T-helper 1 cell (primary cell): ENCODE measurements at places on chromosomes 5 and 9.
A peak's percentile ranks its signal among the peaks of the same experiment; 100 is the strongest.

DNA sequence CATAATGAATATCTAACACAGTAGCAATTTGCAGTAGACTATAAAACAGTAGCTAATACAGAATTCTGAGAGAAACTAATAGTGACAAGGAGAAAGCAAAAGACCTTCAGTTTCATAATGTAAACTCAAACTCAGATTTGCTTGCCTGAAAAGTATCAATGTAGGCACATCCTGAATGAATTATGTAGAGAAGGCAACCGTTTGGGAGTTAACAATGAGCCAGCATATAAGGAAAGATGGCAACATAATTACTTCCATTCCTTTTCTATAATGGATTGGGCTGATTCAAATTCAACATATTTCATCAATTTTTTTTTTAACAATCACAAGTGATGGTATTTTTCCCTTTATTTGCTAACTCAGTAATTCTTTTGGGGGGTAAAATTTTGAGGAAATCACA lies 261.6 kb downstream of the SEMA5A start:
- DNase-seq, result no peak

- DNase-seq, result no peak
Measured at GRCh38 chr9:526904-527591, 312.4 kb downstream of the DOCK8 start.

DNA sequence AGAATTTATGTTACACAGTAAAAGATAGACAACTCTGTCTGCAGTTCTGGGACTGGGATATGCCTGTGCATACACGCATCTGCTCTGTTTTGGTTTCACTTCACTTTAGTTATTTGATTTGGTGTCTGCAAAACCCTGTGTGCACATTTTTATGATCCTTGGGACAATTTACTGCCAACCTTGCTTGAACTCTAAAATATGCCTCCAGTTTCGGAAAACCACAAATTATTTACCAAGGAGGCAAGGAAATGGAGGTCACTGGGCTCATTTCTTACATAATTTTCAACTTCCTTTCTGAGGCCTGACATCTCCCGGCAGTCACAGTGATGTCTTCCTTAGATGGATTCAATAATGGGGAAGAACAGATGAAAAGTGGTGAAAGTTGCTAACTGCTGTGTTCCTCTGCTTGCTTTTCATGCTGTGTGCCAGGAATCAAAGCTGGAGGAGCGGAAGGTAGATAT lies 61.2 kb upstream of the TAF11L2 start:
- DNase-seq, result no peak

DNA sequence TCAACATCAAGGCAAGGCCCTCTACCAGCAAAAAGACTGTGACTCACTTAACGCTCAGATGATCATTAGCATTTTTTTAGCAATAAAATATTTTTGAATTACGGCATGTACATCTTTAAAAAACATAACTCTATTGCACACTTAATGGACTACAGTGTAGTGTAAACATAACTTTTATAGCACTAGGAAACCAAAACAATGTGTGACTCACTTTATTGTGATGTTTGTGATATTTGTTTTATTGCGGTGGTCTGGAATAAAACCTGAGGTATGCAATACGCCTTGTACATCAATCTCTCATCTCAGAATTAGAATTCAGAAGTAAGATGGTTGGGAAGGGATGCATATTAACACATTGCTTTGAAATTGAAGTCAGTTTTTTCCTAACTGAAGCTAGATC lies 106.9 kb upstream of the PTCH1 start:
- no peak for DNase-seq

- no peak for DNase-seq
Measured at GRCh38 chr5:149588936-149589335, 7.6 kb downstream of the ARHGEF37 start.

DNA sequence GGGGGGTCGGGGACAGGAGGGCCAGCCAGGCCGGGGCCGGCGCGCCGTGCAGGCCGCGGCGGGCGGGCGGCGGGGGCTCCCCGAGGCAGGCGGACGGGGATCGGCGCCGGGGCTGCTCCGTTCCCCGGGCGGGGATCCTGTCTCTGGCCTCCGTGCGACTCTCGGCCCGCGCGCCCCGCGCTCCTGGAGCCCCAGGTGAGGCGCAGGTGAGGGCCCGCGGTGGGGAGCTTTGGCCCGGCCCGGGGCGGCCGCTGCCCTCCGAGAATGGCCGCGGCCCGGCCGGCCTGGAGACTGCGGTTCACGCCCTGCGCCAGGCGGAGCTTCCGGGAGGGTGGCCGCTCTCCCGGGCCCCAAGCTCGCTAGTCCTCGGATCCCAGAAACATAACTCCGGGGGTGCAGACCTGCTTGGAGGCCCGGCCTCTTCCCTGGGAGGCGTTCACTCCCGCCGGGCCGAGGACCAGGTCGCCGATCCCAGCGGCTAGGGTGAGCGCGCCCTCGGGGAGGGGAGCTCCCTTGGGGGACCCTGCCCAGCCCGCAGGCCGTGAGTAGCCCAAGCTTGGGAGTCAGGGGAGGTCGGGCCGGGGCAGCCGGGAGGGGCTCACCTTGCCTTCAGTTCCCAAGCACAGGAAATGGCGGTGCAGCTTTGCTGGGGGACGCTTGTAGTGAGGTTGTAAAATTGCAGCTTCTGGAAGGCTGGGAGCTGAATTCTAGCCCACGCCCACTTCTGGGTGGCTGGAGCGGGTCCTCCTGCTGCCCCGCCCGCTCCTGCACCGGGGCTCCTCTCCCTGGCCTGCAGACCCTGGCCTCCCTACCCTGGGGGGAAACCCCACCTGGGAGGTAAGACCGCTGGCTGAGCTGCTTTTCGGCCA lies 723 bp downstream of the PPP1R26 start:
- no peak for DNase-seq

GRCh38 chr5:72383280-72383679 lies 63.1 kb downstream of the PTCD2 start:
- no peak for DNase-seq

- no peak for DNase-seq
Measured at GRCh38 chr9:126937444-126937843, 22.9 kb downstream of the RALGPS1 start.

- no peak for DNase-seq
Measured at GRCh38 chr5:133702791-133703770, 90.7 kb upstream of the FSTL4 start.

DNA sequence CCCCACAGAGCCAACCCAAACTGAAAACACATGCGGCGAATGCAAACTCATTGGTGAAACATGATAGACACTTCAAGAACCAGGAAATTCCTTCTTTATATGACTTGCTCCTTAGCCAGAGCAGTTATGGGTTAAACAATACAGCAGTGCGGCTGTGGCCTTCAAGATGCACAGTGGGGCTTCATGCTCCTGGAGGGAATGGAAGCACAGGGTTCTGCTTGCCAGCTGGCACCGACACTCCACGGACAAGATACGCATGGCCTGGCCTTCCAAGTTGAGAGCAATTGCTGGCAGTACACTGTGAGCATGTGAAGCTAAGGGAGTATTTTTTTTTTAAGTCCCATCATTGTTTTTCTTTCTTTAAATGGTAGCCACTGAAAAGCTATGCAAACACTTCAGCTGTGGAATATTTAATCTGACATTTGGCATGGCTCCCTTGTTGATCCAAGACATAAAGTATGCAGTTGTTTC lies 451.6 kb upstream of the CD180 start:
- DNase-seq, result no peak

GRCh38 chr5:32187675-32188074 lies 13.6 kb upstream of the GOLPH3 start:
- no peak for DNase-seq

DNA sequence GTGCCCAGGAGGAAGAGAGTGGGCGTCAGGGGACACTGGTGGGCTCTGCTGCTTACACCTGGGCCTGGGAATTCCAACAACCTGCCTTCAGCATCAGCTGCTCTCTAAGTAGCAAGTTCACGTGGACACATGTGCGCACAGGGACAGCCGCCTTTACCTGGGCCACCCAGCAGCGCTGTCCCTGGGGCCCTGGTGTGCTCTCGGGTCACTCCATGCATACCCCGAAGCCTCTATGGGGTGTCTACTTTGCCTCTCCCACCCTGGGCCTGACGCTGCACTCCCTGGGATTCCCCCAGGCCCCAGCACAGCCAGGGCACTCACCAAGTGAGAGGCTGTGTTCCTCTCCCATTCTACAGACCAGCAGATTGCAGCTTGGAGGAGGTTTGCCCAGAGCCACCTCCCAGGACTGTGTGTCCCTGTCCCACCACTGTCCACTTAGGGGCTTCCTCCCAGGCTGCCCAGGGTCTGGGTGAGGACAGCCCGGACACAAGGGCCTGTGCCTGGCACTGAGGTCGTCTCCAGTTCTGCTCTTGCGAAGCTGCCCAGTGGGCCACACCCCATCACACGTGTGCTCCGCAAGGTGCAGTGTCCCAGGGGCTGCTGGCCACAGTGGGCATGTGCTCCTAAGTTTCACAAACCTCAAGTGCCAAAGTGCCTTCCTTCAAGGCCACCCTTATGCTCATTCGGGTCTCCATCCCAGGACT lies 5.9 kb downstream of the NINJ1 start:
- no peak for DNase-seq

DNA sequence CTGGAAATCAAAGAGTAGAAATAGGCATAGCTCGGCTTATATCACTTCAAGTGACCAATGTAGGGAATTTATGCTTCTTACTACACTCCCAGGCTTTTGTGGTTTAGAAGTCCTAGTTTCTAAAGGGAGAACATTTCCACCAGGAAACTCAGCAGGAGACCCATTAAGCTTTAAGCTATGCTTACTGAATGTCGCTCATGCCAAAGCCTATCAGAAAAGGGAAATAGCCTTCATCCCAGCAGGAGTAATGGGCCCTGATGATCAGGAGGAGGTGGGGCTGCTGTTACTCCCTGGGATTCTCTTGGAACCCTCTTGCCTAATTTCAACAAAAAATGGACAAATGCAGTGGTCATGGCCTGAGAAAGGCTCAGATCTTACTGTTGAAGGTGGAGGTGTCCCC lies 54.5 kb upstream of the SEMA6A start:
- DNase-seq, result no peak

GRCh38 chr5:141633871-141634561 lies 2.6 kb downstream of the HDAC3 start:
- no peak for DNase-seq

DNA sequence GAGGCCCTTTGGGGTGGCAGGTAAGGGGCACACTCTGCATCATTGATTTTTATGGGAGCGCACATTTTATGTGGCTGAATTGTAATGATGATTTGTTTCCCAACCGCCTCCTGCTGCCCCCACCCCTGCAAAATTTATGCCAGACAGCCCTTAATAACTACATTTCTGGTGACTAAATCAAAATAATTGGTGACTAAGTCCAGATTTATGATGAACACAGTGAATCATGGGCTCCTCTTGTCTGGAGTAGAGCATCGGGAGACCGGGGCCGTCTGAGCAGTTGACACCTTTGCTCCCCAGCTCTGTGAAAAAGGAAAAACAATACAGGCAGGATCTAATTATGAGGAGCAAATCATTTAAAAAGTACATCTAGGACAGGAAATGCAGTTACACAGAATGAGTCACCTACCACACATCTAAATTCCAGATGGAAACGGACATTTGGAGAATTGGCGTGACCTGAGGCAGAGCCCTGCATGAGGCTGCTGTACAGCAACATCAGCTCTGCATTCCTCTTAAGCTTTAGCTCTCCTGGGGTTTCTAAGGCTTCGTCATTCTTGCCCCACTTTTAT lies 58.9 kb downstream of the DOCK2 start:
- no peak for DNase-seq

- DNase-seq, result no peak
Measured at GRCh38 chr5:79513308-79513703, 628 bp downstream of the HOMER1 start.

GRCh38 chr9:26292943-26293342 lies 599.7 kb downstream of the CAAP1 start:
- DNase-seq, result no peak

DNA sequence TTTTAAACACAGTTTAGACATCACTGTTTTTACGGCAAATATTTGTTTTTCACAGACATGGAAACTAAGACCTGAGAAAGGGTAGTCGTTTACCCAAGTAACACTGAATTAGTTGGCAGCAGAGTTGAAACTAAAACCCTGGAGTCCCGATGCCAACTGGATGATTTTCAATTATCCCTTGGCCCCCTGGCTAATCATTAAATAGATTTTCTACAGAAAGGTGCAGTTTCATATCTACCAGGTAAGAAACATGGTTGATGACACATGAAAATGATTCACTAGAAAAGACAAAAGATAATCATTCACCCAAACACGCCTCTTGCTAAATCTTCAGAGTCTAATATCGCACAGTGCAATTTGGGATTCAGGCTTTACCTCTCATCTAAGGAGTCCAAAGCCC lies 136.9 kb downstream of the SEMA5A start:
- DNase-seq, result no peak

DNA sequence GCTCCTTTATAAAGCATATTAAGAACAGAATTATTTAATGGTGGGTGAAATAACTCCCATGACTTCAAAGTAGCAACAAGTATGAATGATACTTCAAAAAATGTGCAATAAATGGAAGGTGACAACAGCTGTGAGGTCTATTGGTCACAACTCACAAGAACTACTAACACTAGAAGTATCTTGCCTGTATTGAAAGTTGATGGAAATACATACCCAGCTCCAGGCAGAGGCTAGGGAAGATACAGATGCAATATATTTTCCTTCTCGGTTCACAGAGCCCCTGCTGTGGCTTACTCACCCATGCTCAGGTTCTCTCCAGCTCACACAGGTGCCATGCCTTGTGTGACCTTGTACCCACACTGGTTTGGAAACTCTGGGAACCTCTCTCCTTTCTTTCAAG lies 133.8 kb downstream of the LIFR start:
- no peak for DNase-seq

GRCh38 chr5:32249668-32250067 lies 63.1 kb downstream of the MTMR12 start:
- DNase-seq, result no peak

DNA sequence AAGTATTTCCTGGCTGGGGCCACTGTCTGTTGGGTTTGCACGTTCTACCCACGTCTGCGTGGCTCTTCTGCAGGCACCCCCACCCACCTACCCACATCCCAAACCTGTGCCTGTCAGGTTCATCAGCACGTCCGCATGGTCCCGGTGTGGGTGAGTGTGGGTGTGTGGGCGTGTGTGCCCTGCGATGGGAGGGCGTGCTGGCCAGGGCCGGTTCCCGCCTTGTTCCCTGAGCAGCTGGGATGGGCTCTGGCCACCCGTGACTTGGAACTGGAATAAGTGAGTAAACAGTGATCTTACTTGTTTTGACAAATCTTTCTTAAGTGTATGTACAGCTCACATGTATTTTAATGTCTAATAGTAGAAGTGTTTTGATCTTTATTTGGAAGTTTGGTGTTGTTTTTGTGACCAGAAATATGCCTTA lies 20.4 kb downstream of the ERGIC1 start:
- no peak for DNase-seq

GRCh38 chr9:93028448-93029006 lies 30.0 kb upstream of the SUSD3 start:
- DNase-seq, result peak; percentile 40
